Substantia nigra (tissue), 51 donors: ENCODE measurements at places on chromosomes 5 and 9.
A peak's percentile ranks its signal among the peaks of the same experiment; 100 is the strongest.

GRCh38 chr5:95870105-95870672 is 47.7 kb upstream of the GLRX start:
- no peak for DNase-seq

DNA sequence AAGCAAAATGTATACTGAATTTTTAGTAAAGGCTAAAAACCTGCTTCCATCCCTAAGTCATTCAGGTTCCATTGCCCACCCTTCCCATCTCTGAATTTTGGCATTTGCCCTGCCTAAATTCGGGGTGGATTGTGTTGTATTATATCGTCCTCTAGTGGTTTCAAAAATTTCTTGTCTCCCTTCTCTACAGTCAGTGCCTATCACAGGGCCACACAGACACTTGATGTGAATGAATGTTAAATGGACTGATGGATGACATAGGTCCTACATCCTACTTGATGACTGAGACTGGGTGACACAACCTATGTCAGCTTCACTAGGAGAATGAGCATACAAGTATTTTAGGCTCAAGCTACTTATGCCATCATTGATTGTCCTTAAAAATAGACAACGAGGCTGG is 45.6 kb upstream of the SLC30A5 start:
- DNase-seq, result no peak

DNA sequence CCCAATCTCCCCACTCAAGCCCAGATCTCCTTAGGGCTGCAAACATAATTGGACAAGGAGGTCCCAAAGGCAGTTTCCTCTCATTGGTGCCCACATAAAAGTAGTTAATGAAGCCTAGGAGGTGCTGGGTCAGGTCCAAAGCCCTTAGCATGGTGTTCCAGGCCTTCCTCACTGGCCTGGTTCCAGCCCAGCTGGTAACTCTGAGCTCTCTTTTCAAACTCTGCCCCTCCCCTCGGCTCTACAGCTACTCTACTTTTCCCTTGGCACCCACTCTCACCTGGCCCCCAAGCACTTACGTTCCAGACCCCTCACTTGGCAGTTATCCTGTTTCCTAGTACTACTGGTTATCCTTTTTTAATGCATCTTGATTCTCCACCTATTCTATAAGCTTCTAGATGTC is 9.9 kb downstream of the SEPTIN8 start:
- peak; percentile 58 for DNase-seq

DNA sequence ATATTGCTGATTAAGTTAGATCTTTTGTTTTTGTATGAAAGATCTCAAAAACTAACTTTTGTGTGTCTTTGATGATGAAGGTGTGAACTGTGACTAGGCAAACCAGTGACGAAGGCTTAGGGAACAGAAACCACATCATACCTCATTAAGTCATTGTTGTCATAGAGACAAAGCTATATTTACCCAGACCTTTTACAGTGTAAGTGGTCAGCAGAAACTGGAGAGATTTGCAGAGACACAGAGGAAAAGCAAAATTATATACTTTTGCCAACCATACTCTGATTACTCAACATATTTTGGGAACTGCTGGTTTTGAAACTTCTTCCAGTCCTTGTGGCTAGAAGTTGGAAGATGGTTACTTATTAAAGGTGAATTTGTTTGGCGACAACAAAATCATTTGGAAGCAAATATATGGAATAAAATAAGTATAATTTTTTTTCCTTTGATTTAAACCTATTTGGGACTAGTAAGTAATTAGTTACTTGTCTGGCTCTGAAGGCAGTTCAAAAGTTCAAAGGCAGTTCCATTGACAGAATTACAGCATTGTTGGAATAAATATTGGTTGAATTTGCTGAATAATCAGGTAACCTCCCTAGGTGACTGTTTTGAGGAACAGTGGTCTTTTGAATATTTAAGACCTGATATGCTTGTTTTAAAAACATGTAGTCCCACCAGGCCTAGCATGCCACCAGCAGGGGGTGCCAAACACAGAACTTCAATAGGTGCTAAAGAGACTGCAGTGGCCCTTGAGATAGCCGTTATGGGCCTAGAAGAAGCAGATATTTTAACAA is 103.8 kb downstream of the RPS23 start:
- no peak for DNase-seq

DNA sequence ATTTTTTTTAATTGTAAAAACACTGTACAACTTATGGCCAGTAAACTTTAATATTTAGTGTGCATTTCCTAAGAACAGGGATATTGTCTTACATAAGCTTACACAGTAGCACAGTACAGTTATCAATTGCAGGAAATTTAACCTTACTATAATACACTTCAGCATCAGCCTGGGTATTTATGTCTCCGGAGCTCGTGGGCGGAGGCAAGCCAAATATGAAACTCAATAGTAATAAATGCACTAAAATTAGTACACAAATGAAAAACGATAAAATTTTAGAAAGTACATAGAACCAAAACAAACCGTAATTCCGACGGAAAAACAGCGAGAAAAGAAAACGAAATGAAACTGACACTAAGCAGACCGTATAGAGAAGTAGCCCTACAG is 91.2 kb downstream of the ANXA2R start:
- DNase-seq, result no peak

DNA sequence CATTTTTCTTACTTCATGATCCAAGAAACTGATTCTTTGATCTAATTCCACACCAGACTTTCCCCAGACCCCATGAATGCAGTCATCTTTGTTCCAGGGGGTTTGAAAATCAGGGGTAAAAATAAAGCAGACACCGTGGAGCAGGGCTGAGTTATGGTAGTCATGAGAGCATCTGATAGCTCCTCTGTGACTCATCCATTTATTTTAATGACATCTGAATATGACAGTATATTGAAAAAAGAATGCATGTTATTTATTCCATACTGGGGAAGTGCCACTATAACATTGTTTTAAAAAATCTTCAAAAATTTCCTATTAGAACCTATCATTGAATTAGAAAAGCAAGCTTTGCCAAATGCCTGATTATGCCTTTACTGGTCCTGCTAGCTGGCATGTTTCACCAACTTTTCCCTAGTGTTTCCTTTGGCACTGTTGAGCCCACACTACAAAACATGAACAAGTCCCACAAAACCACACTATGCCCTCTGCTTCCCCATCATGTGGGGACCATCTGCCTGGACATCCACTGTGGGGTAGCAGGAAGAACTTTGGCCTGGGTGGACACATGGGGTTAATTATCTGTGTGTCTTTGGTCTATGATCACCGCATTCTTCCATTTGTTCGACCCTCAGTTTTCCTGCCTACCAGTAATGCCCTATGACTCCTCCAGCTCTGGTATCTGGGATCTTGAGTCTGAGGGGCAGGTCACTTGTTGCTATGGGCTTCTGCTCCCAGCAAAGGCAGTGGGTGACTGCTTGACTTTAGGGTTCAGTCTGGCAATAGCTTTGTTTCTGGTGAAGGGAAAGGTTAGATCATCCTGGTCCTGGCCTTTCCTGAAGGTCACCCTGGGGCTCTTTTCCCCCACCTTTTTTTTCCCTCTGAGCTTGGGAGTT is 82.7 kb upstream of the PANK3 start:
- no peak for DNase-seq

DNA sequence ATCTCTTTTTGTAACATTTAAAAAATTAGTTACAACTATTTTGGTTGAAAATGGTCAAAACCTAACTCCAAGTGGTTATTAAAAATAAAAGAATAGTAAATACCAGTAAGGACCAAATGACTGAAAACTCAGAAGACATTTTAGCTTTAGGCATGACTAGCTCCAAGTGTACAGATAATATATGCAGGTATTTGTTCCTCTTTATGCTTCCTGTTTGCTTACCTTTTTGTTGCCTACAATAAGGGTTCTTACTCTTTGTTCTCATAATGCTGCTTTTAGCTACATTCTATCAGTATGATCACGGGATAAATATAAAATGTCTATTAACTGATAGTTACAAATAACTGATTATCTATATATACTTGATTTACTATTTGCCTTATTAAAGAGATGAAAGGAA is 259.6 kb downstream of the CDH12 start:
- DNase-seq, result no peak
